Naive thymus-derived CD8-positive, alpha-beta T cell (primary cell): ENCODE measurements at places on chromosomes 7 and 10.

GRCh38 chr7:140696024-140696679 is 356 bp upstream of the NDUFB2 start:
- peak; percentile 89 for DNase-seq

DNA sequence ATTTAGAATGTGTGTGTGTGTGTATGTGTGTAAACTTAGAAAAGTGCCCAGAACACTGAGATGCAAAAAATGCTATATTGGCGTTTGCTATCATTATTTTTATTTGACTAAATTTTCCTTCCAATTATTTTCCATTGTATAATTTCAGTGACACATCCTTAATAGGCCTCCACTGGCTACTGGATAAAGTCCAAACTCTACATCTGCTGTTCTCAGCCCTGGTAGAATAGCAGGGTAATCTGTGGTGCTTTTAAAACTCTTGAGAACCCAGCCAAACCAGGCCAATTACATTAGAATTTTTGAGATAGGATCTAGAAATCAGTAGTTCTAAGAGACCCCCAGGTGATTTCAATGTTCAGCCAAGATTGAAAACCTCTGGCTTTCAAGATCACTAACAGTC is 66.4 kb downstream of the ZNF503 start:
- DNase-seq: no peak

DNA sequence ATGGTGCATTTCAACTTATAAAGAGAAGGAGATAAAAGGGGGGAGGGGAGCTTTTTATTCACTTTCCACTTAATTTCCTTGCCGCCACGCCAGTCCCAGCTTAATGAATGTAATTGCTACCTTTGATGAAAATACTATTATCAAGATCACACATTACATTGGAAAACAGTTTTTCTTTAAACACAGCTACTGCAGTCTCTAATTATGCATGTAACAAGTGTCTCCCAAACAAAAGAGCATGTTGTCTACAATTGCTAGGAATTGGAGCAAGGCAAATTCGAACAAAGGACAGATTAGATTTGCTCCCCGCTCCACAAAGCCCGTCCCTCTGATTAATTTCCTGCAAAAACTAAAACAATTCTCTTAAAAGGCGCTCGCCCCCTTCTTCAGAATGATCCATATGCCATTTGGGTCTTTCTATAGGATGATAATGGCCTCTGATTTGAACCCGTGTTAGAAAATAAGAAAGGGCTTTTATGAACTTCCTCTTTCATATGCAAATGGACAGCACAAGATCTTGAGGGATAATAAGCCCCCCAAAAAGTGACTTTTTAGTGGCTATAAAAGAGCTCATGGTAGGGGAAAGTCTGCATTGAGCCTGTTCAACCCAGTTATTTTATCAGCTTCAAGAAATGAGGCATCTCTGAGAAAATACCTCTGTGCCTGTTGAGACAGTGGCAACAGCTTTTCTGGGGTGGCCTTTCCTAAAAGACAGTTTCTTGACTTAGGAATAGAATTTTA is 60.6 kb downstream of the ACADSB start:
- no peak for DNase-seq

DNA sequence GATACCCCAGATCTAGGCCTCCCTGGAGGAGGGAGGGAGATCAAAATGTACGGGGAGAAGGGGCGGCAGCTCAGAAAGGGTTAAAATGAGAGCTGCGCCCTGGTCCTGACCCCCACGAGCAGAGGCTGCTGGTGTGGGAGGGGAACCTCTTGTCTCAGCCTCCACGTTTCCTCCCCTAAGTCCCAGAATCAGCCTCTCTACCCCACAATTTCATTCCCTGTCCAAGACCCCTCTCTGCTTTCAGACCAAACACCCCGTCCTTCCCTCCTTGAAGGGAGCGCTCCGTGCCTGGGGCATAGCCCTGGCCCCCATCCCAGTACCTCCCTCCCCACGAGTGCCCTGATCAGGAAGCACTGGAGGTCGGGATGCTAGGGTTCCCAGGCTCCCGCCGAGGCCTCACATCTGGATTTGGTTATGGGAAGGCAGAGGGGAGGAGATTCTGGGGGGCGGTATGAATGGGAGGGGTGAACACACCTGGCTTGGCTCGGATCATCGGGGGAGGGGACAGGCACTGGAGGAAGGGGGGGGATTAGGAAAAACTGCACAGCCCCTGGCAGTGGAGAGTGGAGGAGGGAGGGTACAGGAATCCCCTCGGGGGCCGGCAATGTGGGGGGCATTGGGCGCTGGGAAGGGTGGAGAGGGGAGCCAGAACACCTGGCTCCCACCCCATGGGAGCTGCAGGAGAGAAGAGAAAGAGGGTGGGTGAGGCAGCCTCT is 2.7 kb downstream of the EPHB4 start:
- DNase-seq: no peak

- no peak for DNase-seq
Measured at GRCh38 chr10:116720668-116721546, 21.5 kb downstream of the HSPA12A start.
